Tongue (tissue), 3 donors: ENCODE measurements at places on chromosomes 13 and 19. TPM values are rescaled to one million over a fixed set of nuclear protein-coding genes. Genes with fewer than 3 reads are reported as not detected.

PLIN3 gene
- 95.2 TPM for total RNA-seq

ERFL gene
- not detected for total RNA-seq

ZNF724 gene
- total RNA-seq: 6.7 TPM

ELANE gene
- 3.5 TPM for total RNA-seq

TMEM145 gene
- not detected for total RNA-seq

SIGLEC9 gene
- 0.21 TPM for total RNA-seq

CEACAM4 gene
- not detected for total RNA-seq

RAP2A gene
- 51.2 TPM for total RNA-seq
